ENCODE measurements at places on chromosomes 2 and 18.

DNA sequence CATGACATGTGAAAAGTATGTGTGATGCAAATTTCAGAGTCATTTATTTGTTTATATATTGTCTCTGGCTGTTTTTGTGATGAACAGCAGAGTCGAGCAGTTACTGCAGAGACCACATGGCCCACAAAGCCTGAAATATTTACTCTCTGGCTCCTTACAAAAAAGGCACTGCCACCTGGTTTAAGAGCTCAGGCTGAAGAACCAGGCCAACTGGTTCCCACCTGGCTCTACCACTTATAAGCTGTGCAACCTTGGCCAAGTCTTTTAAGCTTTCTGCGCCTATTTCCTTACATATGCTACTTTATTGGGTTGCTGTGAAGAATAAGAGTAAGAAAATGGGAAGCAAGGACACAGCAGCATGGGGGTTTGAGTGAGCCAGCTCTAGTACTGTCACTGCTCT is 207.6 kb downstream of the L3MBTL4 start:
- no peak for DNase-seq

GRCh38 chr18:71212222-71212621 is 923.4 kb downstream of the SOCS6 start:
- DNase-seq: no peak

GRCh38 chr18:62521082-62521481 is 1.7 kb upstream of the ZCCHC2 start:
- DNase-seq: no peak

- DNase-seq: no peak
These were observed 123.3 kb upstream of the SIX2 start for GRCh38 chr2:45132551-45132950.

- DNase-seq: no peak
These were observed 6.0 kb downstream of the NEMP2 start for GRCh38 chr2:190528521-190529001.

GRCh38 chr2:119113489-119113770 is 45.1 kb downstream of the C1QL2 start:
- DNase-seq: no peak

All from stimulated activated CD8-positive, alpha-beta memory T cell treated with anti-CD3 and anti-CD28 coated beads, Interleukin-7, amount 100 ng/mL, for 1 hour (primary cell).